Hindlimb muscle (tissue), 1 donor: ENCODE measurements at places on chromosomes 16 and 17. TPM values are rescaled to one million over a fixed set of nuclear protein-coding genes. Genes with fewer than 3 reads are reported as not detected.

PYDC1 gene
- 2.3 TPM for polyA plus RNA-seq

ST6GALNAC2 gene
- 2.3 TPM for polyA plus RNA-seq

ABI3 gene
- polyA plus RNA-seq, result 6.7 TPM

EME1 gene
- polyA plus RNA-seq, result 4.9 TPM

TEX14 gene
- 4.7 TPM for polyA plus RNA-seq

APPBP2 gene
- 31.0 TPM for polyA plus RNA-seq
